ENCODE measurements at places on chromosomes 11 and 22.

DNA sequence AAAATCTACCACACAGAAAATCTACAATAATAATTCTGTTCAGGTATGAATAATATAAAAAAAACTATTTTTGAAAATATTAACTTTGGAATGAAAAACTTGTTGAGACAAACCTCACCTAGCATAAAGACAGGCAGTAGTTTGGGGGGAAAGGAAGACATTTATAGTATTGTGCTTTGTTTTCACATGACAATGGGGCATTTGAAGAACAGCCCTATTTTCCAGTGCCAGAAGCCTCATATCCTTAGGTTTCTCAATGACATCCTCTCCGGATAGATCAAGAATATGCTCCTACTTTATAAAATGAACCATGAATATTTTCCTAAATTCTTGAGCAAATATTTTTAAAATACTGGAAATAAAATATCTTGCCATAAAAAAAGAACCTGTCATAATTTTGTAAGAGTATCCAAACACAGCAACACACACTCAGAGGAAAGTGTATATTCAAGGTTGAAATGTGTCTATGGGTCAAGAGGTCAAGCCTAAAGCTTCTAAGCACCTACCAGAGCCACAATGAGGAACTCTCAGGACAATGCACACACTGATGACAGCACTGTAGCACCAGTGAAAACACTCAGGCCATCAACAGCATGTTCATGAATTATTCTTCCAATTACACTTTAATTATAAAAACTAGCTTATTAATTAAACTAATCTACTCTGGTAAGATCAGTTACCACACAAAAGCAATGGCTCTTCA is 68.7 kb downstream of the MRTFA start:
- DNase-seq = no peak

DNA sequence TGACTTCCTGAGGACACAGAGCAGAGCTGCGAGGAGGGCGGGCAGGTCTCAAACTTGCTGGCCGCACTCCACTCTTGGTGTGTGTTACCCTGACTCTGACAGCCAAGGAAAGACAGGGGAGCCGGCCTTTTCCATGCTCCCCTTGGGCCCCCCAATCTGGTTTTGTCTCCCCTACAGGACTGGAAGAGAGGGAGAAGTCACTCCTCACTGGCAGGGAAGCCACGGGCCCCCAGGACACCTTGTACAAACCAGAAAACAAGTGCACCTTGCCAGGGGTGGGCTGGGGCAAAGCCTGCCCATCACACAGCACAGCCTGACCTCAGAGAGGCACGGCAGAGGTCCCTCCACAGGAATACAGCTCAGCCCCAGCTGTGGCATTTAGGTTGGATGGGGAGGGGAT is 20.2 kb downstream of the CBX7 start:
- DNase-seq = no peak

DNA sequence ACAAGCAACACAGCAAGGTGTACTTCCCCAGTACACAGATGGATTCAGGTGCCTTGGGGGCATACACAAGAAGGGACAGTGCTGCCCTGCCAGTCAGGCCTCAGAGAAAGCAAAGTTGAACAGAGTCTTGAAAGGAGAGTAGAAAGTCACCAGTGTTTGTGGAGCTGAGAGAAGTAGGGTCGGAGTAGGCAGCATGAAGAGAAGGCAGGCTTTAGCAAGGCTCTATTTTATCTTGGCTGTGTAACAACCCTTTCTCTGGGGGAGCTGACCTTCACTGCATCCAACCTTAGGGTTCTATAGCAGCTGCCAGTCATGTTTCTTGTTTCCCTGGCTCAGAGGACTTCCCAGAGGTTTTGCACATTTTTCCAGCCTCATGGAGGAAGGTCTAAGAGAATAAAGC is 77.4 kb upstream of the BLID start:
- no peak for DNase-seq

- no peak for DNase-seq
Observed at GRCh38 chr11:131025421-131026125, 109.3 kb upstream of the SNX19 start.

DNA sequence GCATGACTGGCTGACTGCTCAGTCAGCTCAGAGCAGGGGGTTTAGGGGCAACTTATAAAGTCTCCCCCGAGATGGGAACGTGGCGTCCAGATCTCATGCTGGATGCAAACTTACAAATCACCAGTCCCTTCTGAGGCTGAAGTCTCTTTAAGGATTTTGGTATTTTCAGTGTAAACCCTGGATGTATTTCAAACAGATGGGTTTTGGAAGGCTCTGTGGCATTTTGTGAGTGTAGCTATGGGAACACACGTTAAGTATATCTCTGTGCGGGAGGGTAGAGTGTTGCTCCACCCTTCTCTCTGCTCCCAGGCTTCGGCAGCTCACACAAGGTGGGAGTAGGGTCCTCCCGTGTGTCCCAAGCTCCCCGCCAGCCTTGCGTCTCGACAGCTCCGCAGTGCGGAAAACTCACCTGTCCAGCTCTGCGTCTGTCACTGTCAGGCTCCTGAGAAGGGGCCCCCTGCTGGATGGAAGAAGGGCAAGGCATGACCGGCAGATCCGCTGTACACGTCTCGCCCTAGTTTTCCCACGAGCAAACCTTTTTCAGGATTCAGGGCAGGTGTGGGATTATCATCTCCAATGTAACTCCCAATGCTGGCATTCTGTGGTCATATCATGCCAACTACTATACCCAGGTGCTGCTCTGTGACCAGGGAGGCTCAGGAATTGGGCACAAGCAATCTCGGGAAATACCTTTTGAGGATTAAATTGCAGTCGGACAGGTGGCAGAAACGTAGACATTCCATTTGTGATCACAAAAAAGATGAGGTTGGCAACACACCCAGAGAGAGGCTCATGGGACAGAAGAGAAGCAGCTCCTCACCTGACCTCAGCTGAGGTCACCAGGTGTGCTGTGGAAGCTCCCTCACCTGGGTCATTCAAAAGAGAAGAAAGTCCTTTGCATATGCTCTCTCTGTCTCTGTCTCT is 313.9 kb upstream of the B3GAT1 start:
- DNase-seq = no peak

- no peak for DNase-seq
Observed at GRCh38 chr11:60634126-60634525, 65.3 kb upstream of the MS4A8 start.

GRCh38 chr11:101618709-101619108 is 34.9 kb upstream of the TRPC6 start:
- DNase-seq = no peak

GRCh38 chr11:94494126-94494680 is 419 bp downstream of the ANKRD49 start:
- DNase-seq = no peak

DNA sequence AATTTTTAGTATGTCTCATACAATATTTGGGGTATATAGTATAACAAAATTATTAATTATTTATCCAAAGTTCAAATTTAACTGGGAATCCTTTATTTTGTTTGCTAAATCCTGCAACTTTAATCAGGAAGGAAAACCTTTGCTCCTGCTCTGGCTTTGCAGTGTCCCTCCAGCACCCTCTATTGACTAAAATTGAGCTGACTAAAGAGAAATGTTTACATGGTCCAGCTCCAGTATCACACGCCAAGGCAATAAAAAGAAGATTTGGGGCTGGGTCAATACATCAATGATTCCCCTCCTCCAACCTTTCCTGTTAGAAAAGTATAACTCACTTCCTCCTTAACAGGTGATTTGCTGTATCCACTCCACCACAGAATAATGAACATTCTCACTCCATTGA is 153.0 kb upstream of the LRRC4C start:
- no peak for DNase-seq

GRCh38 chr11:64268025-64268892 is 16.2 kb downstream of the BAD start:
- no peak for DNase-seq

GRCh38 chr11:14336507-14337503 is 22.2 kb downstream of the RRAS2 start:
- DNase-seq = no peak

DNA sequence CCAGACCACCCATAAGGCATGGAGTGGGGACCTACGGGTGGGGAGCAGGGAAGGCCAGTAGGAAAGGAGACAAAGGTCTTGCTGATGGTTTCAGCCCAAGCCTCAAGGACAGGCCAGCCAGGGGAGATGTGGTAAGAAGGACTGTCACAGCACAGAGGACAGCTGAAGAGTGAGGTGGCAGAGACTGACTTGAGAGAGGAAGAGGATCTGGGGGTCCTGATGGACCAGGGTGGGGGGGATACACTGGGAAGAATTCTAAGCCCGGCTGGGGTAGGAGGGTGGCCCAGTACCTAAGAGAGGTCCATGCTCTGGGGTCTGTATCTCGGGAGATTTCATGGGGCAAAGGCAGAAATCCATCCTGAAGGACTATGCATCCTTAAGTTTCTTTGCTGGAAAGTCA is 66.1 kb upstream of the THY1 start:
- DNase-seq = no peak

DNA sequence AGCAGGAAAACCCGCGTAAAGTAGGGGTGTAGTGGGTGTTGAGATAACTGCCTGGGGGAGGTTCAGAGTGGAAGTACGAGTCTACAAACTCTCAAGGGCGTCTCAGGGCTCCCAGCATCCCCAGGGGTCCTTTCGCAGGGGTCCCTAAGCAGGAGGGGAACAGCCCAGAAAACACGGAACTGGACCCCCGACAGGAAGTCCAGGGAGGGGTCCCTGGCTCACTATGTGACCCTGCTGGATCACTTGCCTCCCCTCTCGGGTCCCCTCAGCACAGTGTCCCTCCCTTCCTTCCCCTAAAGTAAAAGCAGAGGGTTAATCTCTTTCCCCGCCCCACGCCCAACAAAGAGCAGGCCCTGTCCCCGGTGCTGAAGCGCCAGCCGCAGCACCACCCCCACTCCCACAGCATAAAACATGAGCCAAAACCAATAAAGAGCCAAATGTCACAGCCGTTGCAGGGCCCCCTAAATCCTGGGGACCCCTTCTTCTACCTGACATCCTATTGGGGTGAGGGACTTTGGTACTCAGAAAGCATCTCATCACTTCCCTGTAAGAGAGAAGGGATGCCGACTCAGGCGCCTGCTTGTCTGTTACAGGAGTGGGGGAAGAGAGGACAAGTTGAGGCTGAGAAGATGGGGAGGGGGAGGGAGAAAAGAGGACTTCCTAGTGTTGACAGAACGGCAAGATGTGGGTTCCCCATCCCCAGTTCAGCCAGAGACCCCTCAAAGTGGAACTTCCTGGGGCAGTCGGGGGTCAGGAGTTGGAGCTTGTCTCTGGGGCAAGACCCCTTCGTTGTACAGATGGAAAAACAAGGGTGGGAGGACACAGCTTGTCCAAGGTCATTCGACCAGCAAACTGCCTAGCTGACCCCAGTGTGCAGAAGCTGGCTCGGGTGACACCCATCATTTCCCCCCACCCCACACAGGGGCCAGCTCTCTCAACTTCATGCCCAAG is 1.4 kb upstream of the NEFH start:
- DNase-seq = peak; percentile 25

- no peak for DNase-seq
Observed at GRCh38 chr11:2685051-2685450, 14.7 kb downstream of the KCNQ1OT1 start.

DNA sequence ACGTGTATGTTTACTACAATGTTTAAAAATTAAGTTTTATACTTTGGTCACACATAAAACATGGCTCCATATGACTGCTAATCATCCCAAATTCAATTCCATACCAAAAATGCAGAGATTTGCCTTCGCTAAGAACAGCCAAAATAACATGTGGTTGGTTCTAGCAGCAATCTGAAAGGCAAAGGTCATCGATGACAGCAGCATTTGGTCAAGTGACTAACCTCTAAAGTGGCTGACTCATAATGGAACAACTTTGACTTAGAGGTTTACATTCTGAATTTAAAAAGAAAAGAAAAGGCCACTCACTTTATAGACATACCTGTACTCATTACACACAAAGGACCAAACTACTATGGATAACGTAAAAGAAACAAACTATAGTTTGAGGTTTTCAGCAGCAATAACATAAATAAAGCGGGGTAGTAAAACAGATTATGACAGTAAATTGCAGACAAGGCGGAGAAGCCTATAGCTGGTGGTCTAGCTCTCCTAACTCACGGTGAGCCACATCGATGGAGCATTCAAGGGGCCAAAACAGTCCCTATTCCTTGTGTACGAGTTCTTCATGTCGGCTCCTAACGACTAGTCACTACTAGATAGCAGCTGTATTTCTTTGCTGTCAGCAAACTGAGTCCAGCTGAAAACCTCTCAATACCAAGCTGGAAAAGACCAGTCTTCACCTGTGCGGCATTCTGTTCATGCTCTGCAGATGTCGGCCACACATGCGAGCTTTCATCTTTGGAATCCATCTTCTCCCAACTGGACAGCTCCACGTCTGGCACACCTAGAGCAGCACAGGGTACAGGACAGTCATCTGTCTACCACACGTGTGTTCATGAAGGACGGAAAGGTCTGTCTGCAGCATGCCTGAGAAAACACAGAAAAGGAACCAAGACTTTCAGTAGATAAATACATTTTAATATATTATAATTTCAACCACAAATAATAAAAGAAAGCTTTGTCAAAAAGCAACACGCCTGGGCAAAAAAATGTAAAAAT is 42.1 kb downstream of the PRDM10 start:
- DNase-seq = no peak

GRCh38 chr11:123683428-123684170 is 29.2 kb upstream of the SCN3B start:
- DNase-seq = no peak

GRCh38 chr11:22508665-22509064 is 117.0 kb downstream of the FANCF start:
- DNase-seq = peak; percentile 78

DNA sequence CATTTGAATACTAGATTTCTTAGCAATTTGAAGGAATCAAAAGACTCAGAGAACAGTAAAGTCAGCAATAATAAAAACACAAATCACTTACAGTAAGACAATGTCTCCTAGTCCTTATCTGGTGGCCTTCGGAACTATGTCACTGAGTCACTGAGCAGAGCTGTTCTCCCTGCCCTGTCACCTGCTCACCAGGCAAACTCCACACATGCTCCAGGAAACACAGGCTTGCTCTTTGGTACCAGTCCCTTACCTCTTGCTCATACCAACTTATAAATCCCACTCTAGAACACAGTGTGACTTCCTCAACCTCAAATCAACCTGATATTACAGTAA is 81.1 kb upstream of the CHRM4 start:
- DNase-seq = no peak

- DNase-seq = no peak
Observed at GRCh38 chr11:112748713-112749543, 212.3 kb upstream of the NCAM1 start.

DNA sequence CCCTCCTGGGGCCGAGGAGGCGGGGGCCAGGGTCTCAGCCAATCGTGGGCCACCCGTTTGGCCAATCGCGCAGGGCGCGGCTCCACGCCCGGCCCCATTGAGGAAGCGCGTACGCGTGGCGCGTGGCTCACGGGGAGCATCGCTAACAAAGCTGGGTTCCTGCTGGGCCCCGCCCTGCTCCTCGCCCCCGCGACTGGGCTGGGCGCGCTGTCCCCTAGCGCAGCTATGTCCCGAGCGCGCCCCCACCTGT is 614 bp upstream of the ASCL2 start:
- DNase-seq = no peak

GRCh38 chr11:115151010-115151409 is 353.2 kb downstream of the CADM1 start:
- no peak for DNase-seq
